Activated CD4-positive, alpha-beta T cell treated with anti-CD3 and anti-CD28 coated beads, Interleukin-2, amount 50 U/mL, for 16 hours (primary cell): ENCODE measurements at places on chromosomes 12 and 14.

DNA sequence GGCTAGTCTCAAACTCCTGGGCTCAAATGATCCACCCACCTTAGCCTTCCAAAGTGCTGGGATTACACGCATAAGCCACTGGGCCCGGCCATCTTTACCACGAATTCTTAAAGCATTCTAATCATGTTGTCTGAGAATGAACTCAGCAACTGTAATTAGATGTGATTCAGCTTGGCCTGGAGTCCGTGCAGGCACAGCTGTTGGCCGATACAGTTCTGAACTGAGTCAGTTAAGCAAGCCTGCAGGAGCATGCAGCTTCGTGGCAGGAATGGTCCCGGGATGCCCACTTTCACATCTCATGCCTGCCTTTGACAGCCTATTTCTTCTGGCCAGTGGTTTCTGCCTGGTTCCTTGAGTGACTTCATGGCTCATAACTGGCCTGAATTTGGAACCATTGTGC lies 194.1 kb downstream of the ANO6 start:
- no peak for DNase-seq

DNA sequence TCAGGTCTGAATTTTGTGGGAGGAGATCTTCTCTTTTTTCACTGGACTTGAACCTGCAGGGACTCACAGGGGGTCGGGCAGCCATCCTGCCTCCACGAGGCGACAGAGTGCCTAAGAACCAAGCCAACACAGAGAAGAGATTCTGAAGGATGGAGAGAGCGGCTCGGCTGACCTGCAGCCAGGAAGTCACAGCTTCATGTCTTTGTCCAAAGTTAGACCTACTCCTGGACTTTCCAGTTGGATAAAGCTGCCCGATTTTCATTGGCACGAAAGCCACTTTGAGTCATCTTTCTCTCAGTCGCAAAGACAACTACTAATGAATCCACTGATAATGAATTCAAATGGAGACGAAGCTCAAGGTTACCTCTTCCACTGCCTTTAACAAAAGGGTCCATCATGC lies 106.8 kb downstream of the FOXN3 start:
- no peak for DNase-seq

GRCh38 chr14:74425525-74426201 lies 347 bp downstream of the SYNDIG1L start:
- DNase-seq: peak; percentile 8

- DNase-seq: no peak
Measured at GRCh38 chr12:41936333-41936732, 208.3 kb downstream of the GXYLT1 start.

GRCh38 chr12:3432868-3433267 lies 58.1 kb upstream of the PRMT8 start:
- DNase-seq: no peak

GRCh38 chr14:39763402-39763890 lies 331.2 kb upstream of the FBXO33 start:
- DNase-seq: no peak

DNA sequence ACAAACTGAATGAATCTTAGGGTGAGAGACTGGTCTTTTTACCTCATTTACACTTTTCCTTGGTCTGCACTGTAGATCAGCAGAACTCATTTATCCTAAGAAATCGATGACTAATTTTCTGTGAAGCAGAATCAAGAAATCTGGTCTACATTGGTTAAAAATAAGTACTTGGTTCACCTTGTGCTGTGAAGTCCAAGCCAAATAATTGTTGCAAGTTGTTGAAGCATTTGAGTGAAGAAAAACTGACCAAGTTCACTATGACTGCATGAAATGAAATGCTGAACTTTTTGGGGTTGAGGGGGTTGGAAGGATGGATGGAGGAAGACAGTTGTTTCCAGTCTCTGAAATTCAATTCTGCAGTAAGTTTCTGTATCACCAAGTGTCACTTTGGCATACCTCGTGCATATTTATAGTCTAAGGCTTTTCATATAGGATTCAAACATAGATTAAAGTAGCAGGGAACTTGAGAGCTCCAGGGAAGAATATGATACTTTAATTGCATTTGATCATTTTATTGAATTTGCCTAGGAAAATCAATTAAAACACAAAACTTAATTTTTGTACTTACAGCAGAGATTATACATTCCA lies 75.0 kb downstream of the FAR2 start:
- no peak for DNase-seq

GRCh38 chr14:82447586-82447985 lies 913.9 kb upstream of the SEL1L start:
- DNase-seq: no peak

DNA sequence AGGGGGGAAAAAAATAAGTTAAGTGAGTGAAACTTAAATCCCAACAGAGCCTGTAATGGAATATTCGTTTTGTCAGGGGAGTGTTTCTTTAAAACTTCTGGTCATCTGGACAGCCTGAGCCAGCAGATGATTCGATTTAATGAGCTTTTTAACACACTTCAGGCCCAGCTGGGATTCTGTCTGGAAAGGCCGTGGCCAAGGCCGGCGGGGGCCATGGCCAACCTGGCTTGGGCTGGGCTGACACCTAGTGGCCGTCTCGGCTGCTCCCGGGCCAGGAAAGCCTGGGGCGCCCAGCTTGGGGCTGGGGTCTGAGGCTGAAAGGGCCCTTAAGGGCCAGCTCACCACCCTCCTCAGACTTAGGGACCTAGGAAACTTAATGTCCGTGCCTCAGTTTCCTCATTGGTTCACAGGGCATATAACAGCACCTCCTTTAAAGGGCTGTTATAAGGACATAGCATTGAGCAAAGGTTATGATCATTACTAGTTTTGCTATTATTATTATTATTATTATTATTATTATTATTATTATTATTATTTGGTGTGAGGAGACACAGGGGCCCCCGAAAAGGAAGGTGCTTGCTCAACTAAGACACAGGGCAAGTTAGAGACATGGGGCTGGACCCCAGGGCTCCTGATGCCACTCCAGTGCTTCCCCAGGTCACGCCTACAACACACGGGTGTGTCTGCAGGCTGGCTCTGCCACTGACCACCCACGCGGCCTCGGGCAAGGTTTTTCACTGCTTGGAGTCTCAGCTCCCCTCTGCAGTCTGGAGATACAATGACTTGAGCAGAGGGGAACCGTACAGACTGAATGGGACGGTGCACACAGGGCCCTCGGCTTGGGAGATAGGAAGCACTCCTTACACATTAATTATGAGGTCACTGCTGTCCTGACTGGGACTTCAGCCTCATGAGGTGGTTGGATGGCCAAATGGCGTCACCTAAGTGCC lies 84.0 kb downstream of the SYNE3 start:
- no peak for DNase-seq

DNA sequence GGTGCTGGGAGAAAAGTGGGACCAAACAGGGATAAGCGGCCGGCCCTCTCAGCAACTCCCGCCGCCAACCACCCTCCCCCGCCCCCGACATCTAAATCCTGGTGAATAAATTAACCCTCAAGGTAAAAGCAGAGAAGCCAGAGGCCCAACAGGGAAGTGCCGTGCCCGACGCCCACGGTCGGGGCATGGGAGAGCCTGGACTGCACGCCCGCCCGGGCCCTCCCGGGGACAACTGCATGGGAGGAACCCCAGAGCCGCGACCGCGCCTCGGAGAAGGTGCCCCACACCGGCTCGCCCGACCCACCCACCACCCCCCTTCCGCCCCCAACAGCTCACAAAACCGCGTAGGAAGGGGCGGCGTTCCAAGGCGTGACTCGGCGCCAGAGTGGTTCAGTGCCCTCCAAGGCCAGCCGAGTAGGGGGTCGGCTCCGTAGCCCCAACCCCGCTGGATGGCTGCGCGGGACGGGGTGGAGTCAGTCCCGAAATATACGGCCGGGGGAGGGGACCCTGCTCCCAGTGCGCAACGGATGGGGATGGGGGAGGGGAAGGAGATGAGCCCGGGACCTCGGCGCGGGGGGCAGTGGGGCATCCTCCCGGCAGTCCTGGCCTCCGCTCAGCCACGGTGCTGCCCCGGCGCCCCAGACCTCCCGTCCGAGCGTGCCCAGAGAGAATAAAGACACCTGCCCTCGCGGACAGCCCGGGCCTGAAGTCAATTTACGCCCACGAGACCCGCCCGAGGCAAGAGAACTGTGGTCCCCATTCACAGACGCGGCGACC lies 732 bp downstream of the SLC25A29 start:
- DNase-seq: no peak

- DNase-seq: no peak
Measured at GRCh38 chr12:87991483-87991882, 37.7 kb downstream of the C12orf50 start.

- DNase-seq: no peak
Measured at GRCh38 chr14:28308734-28309133, 457.9 kb upstream of the FOXG1 start.

DNA sequence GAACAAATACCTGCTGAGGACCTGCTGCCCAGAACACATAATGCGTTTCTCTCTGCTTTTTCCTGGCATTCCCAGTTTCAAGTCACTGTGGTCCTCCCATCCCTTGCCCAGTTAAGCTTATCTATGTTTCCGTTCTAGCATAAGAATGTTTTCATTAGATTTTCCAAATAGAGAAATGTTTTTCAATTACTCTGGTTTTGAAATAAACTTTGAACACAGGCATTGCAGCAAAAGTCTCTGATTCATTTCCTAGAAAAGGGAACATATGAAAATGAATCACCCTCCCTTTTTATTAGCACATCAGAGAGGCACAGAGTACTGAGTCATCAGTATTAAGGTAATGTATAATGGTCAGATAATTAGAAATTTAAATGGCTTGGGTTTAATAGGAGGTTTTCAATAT lies 201.1 kb upstream of the TMEM260 start:
- DNase-seq: no peak

- DNase-seq: no peak
Measured at GRCh38 chr12:87775784-87776183, 253.4 kb downstream of the C12orf50 start.

DNA sequence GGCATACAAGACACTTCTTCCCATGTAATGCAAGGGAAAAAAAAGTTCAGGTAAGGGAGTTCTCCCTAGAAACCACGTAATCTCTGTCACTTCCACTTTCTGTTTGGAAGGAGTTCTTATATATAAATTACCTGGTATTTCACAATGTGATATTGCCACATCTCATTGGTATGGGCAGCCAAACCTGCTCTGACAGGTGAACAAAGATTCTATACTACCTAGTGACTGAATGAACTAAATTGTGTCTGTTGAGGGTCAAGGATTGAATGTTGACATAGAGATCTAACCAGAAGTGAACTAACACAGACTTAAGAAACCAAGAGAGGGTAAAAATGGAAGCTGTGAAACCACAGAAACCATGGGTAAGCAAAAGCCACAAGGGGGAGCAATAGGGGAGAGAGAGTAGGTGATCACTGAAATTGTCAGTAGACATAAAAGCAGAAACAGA lies 161.3 kb downstream of the RPL10L start:
- DNase-seq: peak; percentile 16

DNA sequence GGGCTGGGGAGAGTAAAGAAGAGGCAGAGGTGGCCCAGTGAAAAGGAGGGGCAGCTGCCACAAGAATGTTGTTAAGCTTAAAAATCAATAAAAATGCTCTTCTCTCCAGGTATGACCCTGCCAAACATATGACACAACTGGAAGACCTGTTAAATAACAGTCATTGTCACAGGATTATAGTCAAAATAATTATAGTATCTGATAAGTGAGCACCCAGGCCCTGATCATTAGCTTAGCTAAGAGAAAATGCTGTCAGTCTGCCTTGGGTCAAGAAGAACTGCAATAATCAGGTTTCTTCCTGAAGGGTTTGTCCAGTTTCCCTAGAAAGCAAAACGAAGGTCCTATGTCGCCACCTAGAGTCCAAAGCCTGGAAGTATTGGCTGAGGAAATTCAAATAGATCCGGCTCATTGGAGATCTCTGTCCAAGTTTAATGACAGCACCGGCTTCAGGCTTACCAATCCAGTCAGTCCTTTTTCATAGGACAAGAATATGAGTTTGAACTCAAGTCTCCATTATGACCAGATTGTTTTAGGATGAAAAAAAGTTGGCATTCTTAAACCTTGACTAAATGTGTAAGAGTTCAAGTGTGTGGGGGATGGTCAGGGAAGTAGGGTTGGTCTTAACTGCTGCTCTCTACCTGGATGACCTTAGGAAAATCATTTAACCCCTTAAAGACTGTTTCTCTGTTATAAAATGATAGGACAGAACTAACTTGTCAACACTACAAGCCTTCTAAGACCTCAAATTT lies 22.5 kb upstream of the NKX2-8 start:
- peak; percentile 65 for DNase-seq

DNA sequence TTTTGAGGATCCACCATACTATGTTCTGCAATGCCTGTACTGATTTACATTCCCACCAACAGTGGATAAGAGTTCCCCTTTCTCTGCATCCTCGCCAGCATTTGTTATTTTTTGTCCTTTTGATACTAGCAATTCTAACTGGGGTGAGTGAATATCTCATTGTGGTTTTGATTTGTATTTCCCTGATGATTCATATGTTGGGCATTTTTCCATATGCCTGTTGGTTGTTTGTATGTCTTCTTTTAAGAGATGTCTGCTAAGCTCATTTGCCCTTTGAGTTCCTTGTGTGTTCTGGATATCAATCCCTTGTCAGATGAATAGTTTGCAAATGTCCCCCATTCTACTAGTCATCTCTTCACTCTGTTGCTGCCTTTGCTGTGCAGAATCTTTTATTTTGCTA lies 49.0 kb upstream of the MSRB3 start:
- no peak for DNase-seq

DNA sequence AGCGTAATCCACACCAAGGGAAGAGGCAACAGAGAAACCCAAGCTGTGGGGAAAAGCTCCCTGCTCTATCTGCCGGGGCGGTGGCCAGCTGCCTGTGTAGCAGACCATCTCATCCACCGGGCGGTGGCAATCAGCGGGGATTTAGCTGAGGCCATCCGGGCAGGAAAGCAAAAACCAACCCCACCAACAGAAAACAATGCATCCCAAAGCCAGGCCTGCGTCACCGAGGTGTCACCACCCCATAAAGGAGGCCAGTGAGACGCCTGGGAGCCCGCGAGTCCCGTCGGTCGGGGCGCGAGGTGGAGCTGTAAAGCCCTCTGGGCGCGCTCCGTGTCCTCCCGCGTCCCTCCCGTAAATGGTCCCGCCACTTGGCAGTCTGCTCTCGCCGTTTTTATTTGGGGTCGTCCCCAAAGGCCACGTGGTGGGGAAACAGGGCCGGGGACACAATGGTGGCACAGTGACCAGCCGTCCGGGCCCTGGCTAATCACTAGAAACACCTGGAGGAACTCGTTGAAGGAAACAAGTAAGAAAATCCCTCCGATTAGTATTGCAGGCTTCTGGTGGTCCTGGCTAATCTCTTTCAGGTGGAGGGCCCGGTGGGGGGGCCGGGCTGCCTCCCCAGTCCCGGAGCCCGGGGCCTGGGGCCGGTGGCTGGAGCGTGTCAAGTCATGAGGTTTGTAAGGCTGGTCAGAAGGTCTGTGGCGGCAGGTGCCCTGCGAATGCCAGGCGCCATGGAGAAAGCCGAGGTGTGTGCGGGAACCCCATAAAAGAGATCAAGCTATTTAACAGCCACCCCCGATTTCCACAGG lies 94.7 kb upstream of the GSC start:
- no peak for DNase-seq

GRCh38 chr14:104678901-104679705 lies 10.3 kb upstream of the INF2 start:
- no peak for DNase-seq

- DNase-seq: no peak
Measured at GRCh38 chr14:56598519-56598918, 18.9 kb downstream of the TMEM260 start.

GRCh38 chr12:122790393-122791075 lies 16.2 kb downstream of the CCDC62 start:
- DNase-seq: no peak
